ENCODE measurements at places on chromosomes 7 and 10. TPM values are rescaled to one million over a fixed set of nuclear protein-coding genes. Genes with fewer than 3 reads are reported as not detected.

The CLCN1 gene
- total RNA-seq: not detected

The CHAT gene
- not detected for total RNA-seq

The BBS9 gene
- total RNA-seq: 14.7 TPM

The C10orf88 gene
- total RNA-seq: 7.3 TPM

The DHX32 gene
- 24.2 TPM for total RNA-seq

GRCh38 chr7:135714534-135715009 lies 13.4 kb downstream of the SLC13A4 start:
- no peak for DNase-seq

- DNase-seq: no peak
Observed at GRCh38 chr10:86956848-86957448, 467 bp downstream of the MMRN2 start.

- DNase-seq: no peak
Observed at GRCh38 chr10:34137955-34138354, 677.1 kb downstream of the PARD3 start.

- no peak for DNase-seq
Observed at GRCh38 chr7:27492224-27492623, 170.5 kb downstream of the HIBADH start.

GRCh38 chr10:59907918-59908807 lies 1.8 kb upstream of the CCDC6 start:
- DNase-seq: no peak

DNA sequence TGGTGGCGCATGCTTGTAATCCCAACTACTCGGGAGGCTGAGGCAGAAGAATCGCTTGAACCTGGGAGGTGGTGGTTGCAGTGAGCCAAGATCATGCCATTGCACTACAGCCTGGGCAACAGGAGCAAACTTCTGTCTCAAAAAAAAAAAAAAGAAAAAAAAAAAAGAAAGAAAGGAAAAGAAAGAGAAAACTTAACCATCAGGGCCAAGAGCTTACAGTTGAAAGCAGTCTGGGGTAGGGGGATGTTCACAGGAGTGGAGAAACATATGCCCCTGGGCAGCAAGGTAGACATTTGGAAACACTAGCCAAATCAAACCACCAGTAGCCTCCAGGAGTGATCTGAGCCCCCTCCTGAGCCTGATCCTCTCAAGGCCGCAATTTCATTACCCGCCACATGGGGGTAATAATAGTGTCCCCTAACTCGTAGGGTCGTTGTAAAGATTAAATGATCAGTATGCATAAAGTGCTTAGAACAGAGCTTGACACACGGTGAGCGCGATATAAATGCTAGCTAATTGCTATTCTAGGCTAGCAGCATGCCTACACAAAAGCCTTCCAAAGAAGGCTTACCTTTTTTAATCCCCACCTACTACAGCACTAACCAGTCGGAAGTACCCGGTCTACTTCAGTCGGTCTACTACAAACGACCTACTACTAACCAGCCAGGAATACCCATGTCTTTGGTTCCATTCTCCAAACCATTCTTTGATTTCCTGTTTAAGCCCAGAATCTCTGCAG lies 274.3 kb upstream of the NEBL start:
- no peak for DNase-seq

GRCh38 chr10:1549591-1550290 lies 187.6 kb downstream of the ADARB2 start:
- DNase-seq: no peak

GRCh38 chr7:30835396-30835915 lies 64.2 kb downstream of the MINDY4 start:
- DNase-seq: peak; percentile 91
